ENCODE measurements at places on chromosomes 7 and 10. TPM values are rescaled to one million over a fixed set of nuclear protein-coding genes. Genes with fewer than 3 reads are reported as not detected.

GRCh38 chr7:81672872-81673271, 97.0 kb downstream of the HGF start:
- no peaks in the 10 kb centered on the region for H3K4me1 ChIP-seq
- DNase-seq = no peak
- no peaks in the 10 kb centered on the region for H3K36me3 ChIP-seq
- no peak overlapping the region for H3K27ac ChIP-seq
- H3K4me3 ChIP-seq = no peak overlapping the region

- H3K4me3 ChIP-seq = no peak overlapping the region
- peaks cover 29% of the 10 kb centered on the region for H3K36me3 ChIP-seq
- no peaks in the 10 kb centered on the region for H3K27me3 ChIP-seq
- DNase-seq = no peak
- no peak overlapping the region for H3K27ac ChIP-seq
These were observed 3.0 kb downstream of the PGAM2 start for GRCh38 chr7:44062180-44062902.

GRCh38 chr10:131099028-131099726, 212.3 kb downstream of the TCERG1L start:
- H3K27ac ChIP-seq = no peak overlapping the region
- no peaks in the 10 kb centered on the region for H3K36me3 ChIP-seq
- no peaks in the 10 kb centered on the region for H3K27me3 ChIP-seq
- DNase-seq = no peak
- no peaks in the 10 kb centered on the region for H3K4me1 ChIP-seq

DNA sequence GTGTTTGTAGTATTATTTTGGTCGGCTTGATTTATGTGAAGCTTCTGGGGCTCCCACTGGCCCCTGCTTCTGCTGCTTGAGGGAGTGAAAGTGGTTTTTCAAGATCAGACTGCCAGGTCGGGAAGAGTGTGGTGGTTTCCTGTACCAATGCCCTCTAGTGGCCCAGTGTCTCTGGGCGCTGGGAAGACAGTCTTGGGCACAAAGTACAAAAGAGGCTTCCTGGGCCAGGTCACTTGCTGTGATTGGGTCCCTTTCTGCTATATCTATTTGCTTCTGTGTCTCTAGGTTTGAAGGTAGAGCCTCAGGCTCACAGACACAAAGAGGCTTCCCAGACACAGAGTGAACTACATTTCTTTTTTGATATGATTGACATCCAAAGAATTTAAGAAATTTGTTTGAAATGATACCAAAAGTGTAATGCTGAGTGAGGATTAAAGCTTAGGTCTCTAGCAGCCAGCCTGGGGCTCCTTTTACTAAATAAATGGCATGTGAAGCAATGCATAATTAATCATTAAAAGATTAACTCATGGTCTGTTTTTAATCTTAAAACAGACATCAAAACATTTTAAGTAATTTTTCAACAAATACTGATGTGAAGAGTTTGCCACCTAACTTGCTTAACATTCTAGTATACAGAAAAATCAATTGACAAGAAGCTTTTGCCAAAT, 36.3 kb downstream of the ABCB1 start:
- no peak overlapping the region for H3K27ac ChIP-seq
- peaks cover 6% of the 10 kb centered on the region for H3K4me1 ChIP-seq
- H3K27me3 ChIP-seq = no peaks in the 10 kb centered on the region
- no peak for DNase-seq

- H3K27ac ChIP-seq = no peak overlapping the region
- DNase-seq = peak; percentile 31
- peaks cover 4% of the 10 kb centered on the region for H3K4me1 ChIP-seq
- H3K4me3 ChIP-seq = no peak overlapping the region
- no peaks in the 10 kb centered on the region for H3K36me3 ChIP-seq
These were observed 1.9 kb downstream of the CLRN3 start for GRCh38 chr10:127890832-127891334.

DNA sequence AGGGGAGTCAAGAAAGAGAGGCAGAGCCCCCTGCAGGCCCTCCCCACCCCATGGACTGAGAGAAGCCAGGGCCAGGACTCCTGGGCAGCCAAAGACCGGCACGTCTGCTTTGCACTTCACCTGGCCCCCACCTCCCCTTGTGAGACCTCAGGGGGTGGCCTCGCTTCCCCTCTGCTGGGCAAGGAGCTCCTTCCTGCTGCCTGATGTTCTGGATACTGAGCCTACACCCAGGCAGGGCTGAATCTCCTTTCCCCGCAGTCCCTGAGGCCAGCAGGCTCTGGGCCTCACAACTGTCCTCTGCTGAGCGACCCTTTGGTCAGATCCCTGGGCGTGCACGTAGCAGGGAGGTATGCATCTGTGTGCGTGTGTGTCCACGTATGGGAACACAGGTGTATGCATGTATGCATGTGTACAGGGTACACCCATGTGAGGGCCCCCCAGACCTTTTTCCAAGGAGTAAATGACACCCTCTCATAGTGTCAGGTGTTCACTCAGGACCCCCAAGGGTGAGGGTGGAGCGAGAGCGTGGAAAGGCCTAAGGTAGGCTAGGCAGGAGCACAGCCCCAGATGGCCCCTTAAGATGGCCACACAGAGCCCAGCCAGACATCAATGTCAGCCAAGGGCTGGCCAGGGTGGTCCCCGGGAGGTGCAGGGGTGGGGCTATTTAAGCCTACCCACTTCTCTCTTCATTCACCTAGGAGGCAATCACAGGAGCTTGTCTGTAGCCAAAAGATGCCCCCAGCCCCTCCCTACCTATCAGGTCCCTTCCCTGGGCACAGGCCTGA, 1.9 kb upstream of the RET start:
- H3K27me3 ChIP-seq = peaks cover 42% of the 10 kb centered on the region
- H3K27ac ChIP-seq = no peak overlapping the region
- H3K4me3 ChIP-seq = no peak overlapping the region
- peaks cover 13% of the 10 kb centered on the region for H3K4me1 ChIP-seq
- no peaks in the 10 kb centered on the region for H3K36me3 ChIP-seq

- DNase-seq = peak; percentile 33
- peaks cover 82% of the 10 kb centered on the region for H3K36me3 ChIP-seq
- H3K27ac ChIP-seq = peak overlapping the region; percentile 89
- peaks cover 88% of the 10 kb centered on the region for H3K4me1 ChIP-seq
- H3K4me3 ChIP-seq = no peak overlapping the region
These were observed 87.6 kb downstream of the CARD11 start for GRCh38 chr7:2956076-2956475.

DNA sequence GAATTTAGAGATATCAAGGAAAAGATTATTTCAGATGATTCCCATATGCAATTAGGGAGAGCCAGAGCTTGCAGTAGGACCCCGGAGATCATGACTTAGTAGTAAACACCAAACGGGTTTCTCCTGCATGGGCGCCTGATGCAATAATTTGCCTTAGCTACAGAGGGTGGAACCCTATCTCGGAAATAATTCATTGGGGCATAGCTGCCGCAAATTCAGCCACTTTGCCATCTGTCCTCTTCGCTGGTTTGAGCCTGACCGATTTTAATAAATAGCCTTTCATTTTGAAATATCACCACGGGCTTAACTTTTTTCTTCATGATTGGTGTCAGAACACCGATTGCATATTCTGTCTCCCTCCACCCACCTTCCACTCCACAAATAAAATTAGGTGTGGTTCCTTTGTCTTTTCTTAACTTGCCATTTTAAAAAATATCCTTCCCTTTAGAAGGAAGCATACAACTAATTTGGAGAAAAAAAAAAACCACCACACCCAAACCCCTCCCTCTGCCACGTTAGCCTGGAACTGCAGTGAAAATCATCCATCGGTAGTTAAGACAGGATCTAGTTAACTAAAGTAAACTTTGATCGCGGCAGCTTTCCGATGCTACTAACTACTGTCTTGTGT, 1.4 kb downstream of the GARS1 start:
- H3K27me3 ChIP-seq = no peaks in the 10 kb centered on the region
- peak overlapping the region; percentile 100 for H3K4me3 ChIP-seq
- peaks cover 52% of the 10 kb centered on the region for H3K36me3 ChIP-seq
- peak; percentile 49 for DNase-seq
- H3K27ac ChIP-seq = peak overlapping the region; percentile 99

GRCh38 chr10:71632200-71632820, 87.3 kb downstream of the C10orf105 start:
- H3K4me3 ChIP-seq = no peak overlapping the region
- no peaks in the 10 kb centered on the region for H3K4me1 ChIP-seq

DNA sequence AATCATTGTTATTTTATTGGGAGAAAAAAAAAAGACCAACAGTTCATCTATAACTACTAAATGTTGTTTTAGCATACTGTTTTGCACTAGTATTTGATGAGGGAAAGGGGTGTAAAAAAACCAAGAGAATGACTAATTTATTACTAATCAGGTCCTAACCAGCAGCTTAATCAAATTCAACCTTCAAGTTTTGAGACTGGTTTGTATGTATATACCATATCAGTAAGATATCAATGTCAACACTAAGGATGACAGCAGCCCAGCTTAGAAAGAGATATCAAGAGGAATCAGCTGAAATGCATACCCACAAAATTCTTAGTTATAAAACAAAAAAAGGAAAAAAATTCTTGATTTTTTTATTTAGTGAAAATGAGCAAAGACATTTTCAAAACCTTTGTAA, 122.6 kb downstream of the KMT2C start:
- H3K4me1 ChIP-seq = peaks cover 10% of the 10 kb centered on the region
- no peak overlapping the region for H3K27ac ChIP-seq
- no peak for DNase-seq

GRCh38 chr7:1287752-1288201, 55.1 kb downstream of the UNCX start:
- H3K36me3 ChIP-seq = no peaks in the 10 kb centered on the region
- H3K27ac ChIP-seq = no peak overlapping the region
- peaks cover 4% of the 10 kb centered on the region for H3K4me1 ChIP-seq
- DNase-seq = no peak

GRCh38 chr10:1401071-1401965, 336.0 kb downstream of the ADARB2 start:
- no peaks in the 10 kb centered on the region for H3K27me3 ChIP-seq
- no peak overlapping the region for H3K4me3 ChIP-seq
- no peaks in the 10 kb centered on the region for H3K36me3 ChIP-seq
- H3K4me1 ChIP-seq = no peaks in the 10 kb centered on the region

DNA sequence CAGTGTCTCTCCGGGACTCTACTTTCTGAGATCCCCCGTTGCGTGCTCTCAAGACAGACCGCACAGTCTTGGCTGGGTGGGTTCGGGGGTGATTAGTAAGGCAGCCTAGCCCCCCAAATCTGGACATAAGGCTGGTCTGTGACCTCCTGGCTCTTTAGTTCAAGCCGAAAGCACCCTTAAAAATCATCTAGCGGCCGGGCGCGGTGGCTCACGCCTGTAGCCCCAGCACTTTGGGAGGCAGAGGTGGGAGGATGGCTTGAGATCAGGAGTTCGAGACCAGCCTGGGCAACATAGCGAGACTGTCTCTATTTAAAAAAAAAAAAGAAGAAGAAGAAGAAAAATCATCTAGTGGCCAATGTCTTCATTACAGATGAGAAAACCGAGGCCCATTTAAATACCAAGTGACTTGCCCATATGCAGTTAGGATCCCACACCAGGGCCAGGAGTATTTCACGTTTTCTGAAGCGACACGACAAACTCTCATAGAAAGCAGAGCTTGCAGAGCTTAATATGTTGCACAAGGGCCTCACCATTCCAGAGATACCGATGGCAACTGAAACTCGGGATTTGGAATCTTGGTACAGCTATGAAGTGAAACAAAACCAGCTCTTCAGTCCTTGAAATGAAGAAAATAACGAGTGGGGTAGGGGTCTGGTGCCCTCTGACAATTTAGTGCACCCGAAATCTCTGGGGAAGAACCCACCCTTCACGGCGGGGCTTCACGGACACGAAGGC, 703 bp upstream of the HILPDA start:
- peaks cover 22% of the 10 kb centered on the region for H3K36me3 ChIP-seq
- H3K4me3 ChIP-seq = peak overlapping the region; percentile 94
- no peak for DNase-seq
- peak overlapping the region; percentile 92 for H3K27ac ChIP-seq

DNA sequence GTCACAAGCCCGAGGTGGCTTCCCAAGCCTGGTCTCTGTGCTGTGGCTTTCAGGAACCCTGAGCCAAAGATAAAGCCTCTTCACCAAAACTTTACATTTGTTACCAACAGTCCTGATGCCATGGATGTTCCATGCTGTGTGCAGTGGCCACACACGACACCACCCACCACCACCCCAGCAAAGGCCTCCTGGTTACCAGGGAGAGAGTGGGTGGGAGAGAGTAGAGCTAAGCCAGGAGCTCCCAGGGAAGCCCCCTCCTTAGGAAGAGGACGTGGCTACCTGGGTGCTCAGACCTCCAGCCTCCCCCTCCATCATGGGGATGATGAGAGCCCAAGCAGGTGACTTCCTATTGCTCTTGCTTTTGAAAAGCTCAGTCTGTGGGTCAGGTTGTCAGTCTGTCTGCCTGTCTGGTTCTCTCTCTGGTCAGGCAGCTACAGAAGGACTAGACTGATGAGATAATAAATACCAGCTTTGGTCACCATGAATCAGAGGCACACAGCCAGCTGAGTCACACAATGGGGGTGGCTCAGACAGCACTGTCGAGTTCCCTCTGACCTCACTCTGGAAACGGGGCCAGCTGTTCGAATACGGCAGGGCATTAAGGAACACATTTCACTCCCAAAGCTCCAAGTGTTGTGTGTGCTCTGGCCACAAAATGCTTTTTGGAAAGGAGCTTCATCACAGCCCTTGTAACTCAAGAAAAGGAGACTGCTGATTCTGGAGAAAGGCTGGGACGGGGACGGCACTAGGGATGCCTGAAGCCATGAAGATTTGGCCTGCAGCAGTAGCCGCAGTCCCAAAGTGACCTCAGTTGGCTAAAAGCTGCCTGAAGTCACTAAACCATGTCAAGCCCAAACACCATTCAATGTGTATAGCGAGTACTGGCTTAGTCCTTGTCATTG, 166.0 kb downstream of the FANK1 start:
- H3K4me3 ChIP-seq = no peak overlapping the region
- no peaks in the 10 kb centered on the region for H3K36me3 ChIP-seq
- H3K27ac ChIP-seq = no peak overlapping the region
- no peaks in the 10 kb centered on the region for H3K27me3 ChIP-seq

GRCh38 chr7:157540020-157540419, 203.2 kb downstream of the DNAJB6 start:
- no peaks in the 10 kb centered on the region for H3K4me1 ChIP-seq
- H3K27me3 ChIP-seq = peaks cover 4% of the 10 kb centered on the region
- no peak overlapping the region for H3K4me3 ChIP-seq

DNA sequence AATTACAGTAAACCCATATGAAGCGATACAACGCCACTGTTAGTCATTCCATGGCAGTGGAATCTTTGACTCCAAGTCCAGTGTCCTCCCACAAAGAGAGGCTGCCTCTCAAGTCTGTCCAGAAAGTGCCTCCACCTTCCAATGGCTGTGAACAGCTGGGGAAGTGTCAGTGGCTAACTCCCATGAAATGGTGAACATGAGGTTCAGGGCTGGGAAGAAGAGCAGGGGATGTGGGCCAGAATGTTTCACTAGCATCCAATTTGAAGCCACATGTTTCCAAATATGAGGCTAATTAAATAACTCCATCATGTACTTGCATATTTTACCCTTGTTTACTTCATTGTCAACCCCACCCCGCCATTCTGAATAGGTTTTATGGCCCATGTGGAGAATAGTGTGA, 53.1 kb upstream of the CHST15 start:
- H3K27ac ChIP-seq = no peak overlapping the region
- no peaks in the 10 kb centered on the region for H3K4me1 ChIP-seq
- H3K36me3 ChIP-seq = no peaks in the 10 kb centered on the region
- no peak for DNase-seq
- H3K27me3 ChIP-seq = peaks cover 17% of the 10 kb centered on the region

GRCh38 chr7:68484731-68485130, 1113.5 kb upstream of the AUTS2 start:
- H3K4me1 ChIP-seq = no peaks in the 10 kb centered on the region
- H3K36me3 ChIP-seq = no peaks in the 10 kb centered on the region
- no peaks in the 10 kb centered on the region for H3K27me3 ChIP-seq
- no peak overlapping the region for H3K4me3 ChIP-seq
- H3K27ac ChIP-seq = no peak overlapping the region

ADRB1 gene
- total RNA-seq = 2.3 TPM

TMEM184A gene
- total RNA-seq = not detected

VTI1A gene
- total RNA-seq = 39.0 TPM

ANKRD61 gene
- 0.47 TPM for total RNA-seq

GNAT3 gene
- not detected for total RNA-seq

EVX1 gene
- total RNA-seq = not detected

SFTPA1 gene
- total RNA-seq = not detected

SNX10 gene
- 59.3 TPM for total RNA-seq

All from activated CD8-positive, alpha-beta memory T cell treated with anti-CD3 and anti-CD28 coated beads, Interleukin-2, amount 10 ng/mL, durations not matched to agents 7 days and 5 days (primary cell).